ENCODE measurements at places on chromosomes 1 and 21.

GRCh38 chr1:155961937-155962336, 16.4 kb downstream of the ARHGEF2 start:
- DNase-seq, result peak; percentile 90

- DNase-seq, result no peak
Measured at GRCh38 chr1:215267495-215267894, 185.0 kb downstream of the KCNK2 start.

GRCh38 chr1:44436401-44437106, 31.5 kb downstream of the RNF220 start:
- no peak for DNase-seq

- no peak for DNase-seq
Measured at GRCh38 chr21:46077674-46078101, 20.2 kb upstream of the COL6A2 start.

- no peak for DNase-seq
Measured at GRCh38 chr1:44119525-44119924, 904 bp downstream of the KLF17 start.

DNA sequence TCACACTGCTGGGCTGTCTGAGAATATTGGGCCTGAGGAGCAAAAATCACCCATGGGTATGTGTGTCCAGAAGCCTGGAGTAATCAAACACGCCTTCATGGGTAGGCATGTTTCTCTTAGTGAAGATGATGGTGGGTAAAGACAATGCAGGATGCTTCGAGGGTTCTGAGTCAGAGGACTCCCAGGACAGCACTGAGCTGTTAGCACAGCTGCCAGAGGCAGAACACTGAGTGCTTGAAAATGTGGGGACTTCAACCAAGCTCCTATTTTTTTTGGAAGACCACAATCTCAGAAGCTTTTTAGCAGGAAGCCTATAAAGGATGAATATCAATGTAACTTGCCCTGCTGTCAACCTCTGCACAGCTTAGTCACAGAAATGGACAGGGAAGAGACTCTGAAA, 7.9 kb upstream of the NT5C1A start:
- no peak for DNase-seq

GRCh38 chr1:44031252-44032169, at the start of gene SLC6A9:
Gene SLC6A9 (minus strand): TSS chr1:44031462. CDS start chr1:44024277, 7,185 bp downstream.
- DNase-seq, result peak; percentile 61

DNA sequence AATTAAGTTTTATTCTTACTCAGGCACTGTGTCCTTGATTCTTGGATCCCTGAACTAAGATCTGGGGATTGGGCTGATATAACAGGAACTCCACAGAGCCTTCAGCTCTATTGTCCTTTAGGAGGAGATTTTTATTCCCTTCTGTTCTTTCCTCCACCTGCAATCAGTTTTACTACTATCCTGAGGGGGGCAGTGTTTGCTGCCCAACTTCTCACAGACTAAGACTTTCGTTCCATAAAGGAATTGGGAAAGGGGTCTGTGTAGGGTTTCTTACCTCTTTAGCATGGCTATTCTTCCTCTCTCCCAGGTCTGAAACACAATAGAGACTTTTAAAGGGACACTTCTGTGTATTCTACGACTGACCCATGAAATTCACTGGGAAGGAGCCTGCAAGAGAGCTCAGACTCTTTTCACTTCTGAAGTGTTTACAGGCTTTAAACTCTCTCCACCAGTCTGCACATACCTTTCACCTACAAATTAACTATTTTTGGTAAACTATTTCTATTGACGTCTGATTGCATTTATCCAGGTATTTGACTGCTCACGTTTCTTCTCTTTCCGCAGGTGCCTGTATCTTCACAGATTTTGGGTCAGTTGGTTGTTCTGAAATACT, 103.3 kb upstream of the DEPDC1 start:
- DNase-seq, result no peak

GRCh38 chr21:16046656-16047330, 317.0 kb downstream of the USP25 start:
- no peak for DNase-seq

DNA sequence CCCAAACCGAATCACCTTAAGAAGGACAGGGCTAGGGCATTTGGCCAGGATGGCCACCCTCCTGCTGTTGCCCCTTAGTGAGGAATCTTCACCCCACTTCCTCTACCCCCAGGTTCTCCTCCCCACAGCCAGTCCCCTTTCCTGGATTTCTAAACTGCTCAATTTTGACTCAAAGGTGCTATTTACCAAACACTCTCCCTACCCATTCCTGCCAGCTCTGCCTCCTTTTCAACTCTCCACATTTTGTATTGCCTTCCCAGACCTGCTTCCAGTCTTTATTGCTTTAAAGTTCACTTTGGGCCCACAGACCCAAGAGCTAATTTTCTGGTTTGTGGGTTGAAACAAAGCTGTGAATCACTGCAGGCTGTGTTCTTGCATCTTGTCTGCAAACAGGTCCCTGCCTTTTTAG, 3.6 kb downstream of the BTG2 start:
- DNase-seq, result no peak

DNA sequence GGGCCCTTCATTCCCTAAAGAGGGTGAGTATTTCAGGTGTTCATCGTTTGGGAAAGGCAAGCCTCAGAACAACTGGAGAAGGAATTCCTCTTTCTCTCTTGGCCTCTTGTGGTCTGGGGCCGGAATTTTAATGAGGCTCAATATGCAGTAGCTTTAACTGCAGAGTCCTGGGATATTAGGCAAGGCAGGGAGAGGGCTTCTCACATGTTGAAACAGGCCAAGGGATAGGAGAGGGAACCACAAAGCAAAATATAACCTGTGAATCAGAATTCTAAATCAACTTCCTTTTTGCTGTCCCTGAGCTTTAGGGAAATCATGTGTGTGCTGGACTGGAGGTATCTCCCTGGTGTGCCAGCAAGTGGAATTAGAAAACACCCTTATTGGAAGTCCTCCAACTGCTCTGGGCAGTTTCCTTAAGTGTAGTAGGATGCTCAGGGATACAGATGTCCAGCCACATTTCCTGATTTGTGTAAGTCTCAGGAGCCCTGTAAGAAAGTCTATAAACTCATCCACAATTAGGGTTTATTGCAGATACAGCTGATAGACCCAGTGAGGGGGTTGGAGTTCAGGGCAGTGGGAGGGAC, 215.8 kb upstream of the ZRANB2 start:
- DNase-seq, result no peak

- DNase-seq, result no peak
Measured at GRCh38 chr1:200731654-200732332, 6.9 kb upstream of the CAMSAP2 start.

DNA sequence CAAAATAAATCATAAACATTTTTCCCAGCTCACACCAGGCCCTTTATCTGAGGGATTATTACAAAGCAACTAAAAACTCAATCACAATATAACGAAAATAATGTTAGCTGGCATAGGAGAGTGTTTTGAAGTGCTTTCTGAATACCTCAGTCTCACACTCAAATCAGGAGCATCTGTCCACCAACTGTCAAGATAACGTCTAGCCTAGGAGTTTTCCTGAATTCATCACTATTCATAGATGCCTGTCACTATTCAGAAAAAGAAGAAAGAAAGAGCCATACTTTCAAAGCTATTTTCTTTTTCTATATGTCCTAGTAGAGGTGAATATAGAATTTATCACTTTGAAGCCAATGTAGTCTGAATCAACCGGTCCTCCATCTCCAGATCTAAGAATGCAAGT, 127.0 kb downstream of the AKT3 start:
- DNase-seq, result no peak

GRCh38 chr1:57719274-57719673, 295.4 kb upstream of the DAB1 start:
- no peak for DNase-seq

DNA sequence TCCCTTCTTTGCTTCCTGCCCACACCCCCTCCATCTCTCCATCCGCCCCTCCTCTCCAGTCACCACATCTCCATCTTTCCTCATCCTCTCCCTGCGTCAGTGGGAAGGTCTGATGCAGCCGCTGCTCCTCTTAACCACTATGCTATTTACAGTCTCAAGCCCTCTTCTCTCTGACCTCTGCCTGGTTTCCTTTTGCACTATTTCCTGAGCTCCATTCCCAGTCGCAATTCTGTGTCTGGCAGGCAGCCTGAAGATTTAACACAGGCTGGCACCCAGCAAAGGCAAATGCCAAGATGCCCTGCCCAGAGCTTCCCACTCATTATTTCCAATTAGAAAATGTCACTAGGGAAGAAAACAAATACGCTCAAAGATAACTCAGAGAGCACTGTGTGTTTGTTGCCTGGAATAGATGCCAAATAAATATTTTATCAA, 89.6 kb upstream of the LPGAT1 start:
- DNase-seq, result peak; percentile 95

DNA sequence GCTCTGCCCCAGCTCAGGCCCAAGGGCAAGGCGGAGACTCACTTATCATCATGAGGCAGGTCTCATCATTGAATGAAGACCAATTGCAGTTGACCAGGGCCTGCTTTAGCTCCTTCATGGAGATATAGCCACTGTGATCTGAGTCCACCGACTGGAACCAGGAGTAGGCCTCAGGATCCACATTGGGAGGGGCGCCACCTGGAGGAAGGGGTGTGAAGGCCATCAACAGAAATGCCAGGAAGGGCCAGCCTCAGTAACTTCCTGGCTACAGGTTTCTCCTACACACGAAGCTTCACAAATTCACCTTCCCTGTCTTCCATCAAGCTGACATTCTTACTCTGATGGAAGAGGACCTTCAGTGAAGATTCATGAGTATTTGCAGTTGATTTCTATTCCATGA, 11.6 kb downstream of the PEF1 start:
- no peak for DNase-seq

DNA sequence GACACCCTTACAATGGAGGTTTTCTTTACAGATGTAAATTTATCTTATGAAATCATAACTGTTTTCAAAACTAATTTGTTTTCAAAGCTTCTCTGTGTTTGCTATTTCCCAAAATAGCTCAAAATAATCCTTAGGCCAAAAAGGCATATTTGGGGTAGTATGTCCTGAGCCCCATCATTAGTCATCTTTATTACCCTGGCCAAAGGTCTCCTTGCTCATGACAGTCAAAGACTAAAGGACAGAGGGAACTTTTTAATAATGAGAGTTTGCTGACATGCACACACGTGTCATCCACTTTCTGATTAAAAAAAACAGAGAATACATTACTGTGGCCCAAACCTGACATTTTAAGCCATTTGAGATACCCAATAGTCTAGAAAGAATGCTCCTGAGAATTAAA, 221.9 kb upstream of the DUSP10 start:
- DNase-seq, result no peak

DNA sequence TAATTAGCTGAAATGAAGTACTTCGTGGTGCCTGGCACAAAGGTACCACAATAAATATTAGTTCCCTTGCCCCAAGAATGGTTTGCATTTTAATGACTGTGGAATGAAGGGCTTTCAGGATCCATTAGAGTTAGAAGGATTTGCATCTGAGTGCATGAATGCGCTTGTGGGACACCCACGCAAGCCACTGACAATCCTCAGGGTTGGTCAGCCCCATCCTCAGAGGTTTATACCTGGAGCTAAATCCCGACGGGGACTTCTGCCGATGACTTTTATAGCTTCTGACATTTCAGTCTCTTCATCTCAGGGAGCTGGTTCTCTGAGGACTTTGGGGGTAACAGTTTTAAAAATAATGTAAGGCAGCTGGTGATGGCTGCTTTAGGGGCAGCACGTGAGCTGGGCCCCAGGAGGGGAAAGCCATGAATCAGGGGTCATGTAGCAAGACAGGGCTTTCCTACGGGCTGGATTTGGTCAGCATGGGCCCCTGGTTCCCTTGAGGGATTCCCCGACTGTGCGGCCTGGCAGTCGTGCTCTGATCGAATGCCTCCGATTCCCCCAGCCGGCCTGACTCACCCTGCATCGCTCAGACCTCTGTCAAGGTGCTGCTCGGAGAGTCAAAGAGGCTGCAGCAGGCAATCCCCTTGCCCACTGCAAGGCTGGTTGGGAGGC, 20.8 kb upstream of the IL10 start:
- no peak for DNase-seq

DNA sequence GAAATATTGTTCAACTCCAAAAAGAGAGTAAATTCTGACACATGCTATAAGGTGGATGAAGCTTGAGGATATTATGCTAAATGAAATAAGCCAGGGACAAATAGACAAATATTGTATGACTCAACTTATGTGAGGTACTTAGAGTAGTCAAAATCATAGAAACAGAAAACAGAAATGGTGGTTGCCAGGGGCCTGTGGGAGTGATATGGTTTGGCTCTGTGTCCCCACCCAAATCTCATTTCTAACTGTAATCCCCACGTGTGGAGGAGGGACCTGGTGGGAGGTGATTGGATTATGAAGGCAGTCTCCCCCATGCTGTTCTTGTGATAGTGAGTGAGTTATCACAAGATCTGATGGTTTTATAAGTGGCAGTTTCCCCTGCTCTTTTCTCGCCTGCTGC, 24.7 kb upstream of the DISP1 start:
- DNase-seq, result no peak

- DNase-seq, result no peak
Measured at GRCh38 chr1:6914706-6915105, 129.5 kb downstream of the CAMTA1 start.

GRCh38 chr1:50450861-50451653, 27.8 kb upstream of the DMRTA2 start:
- DNase-seq, result no peak

GRCh38 chr1:33236498-33236897, 19.8 kb upstream of the ZNF362 start:
- no peak for DNase-seq

- no peak for DNase-seq
Measured at GRCh38 chr1:233885196-233885920, 19.1 kb upstream of the SLC35F3 start.

GRCh38 chr21:17519208-17519738, 6.4 kb downstream of the CXADR start:
- no peak for DNase-seq

- DNase-seq, result no peak
Measured at GRCh38 chr1:218846181-218846580, 327.5 kb upstream of the LYPLAL1 start.

DNA sequence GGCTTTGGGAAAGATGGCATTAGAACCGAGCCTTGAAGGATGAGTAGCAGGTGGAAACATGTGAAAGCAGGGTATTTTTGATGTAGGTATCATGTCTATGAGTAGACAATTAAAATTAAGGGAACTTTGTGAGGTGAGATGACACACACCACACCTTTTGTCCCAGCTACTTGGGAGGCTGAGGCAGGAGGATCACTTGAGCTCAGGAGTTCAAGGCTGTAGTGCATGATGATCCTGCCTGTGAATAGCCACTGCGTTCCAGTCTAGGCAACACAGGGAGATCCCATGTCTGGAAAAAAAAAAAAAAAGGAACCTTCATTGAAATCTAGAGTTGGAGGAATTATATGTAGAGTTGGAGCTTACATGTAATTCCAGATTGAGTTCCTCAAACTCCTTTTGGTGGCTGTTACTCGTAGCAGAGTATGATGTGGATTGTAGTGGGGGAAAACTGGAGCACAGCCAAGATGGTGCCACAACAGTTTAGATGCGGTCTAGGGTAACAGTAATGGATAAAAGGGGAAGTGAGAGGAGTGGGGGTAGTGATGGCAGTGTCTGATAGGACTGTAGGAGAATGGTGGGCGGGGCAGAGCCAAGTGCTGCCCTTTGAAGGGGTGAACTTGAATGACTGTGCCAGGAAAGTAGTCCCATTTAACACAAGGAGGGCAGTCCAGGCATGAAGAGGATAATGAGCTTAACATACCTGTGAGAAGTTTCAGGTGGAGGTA, 17.4 kb downstream of the AK4 start:
- DNase-seq, result no peak

- no peak for DNase-seq
Measured at GRCh38 chr1:28545246-28545628, 7.6 kb upstream of the TRNAU1AP start.

- no peak for DNase-seq
Measured at GRCh38 chr1:205992218-205992882, 10.8 kb downstream of the RAB7B start.

- DNase-seq, result peak; percentile 53
Measured at GRCh38 chr1:70057500-70057899, 147.9 kb downstream of the LRRC40 start.
